ENCODE measurements at places on chromosomes 7 and 10. TPM values are rescaled to one million over a fixed set of nuclear protein-coding genes. Genes with fewer than 3 reads are reported as not detected.

The FEZF1 gene
- total RNA-seq = not detected

The H2BK1 gene
- not detected for total RNA-seq

The IL6 gene
- total RNA-seq = not detected

The LBX1 gene
- total RNA-seq = not detected

The MEPCE gene
- 27.7 TPM for total RNA-seq

The SBDS gene
- 55.0 TPM for total RNA-seq

The OR2A1 gene
- not detected for total RNA-seq

The RET gene
- total RNA-seq = 1.6 TPM

The C10orf105 gene
- total RNA-seq = not detected

The MYOF gene
- 2.9 TPM for total RNA-seq

The TET1 gene
- 39.9 TPM for total RNA-seq

The PDCD4 gene
- 46.9 TPM for total RNA-seq

The BMPER gene
- total RNA-seq = 2.9 TPM

The PPP1R9A gene
- 93.3 TPM for total RNA-seq

The BMS1 gene
- total RNA-seq = 12.6 TPM

The SPDYE5 gene
- not detected for total RNA-seq

All from frontal cortex (tissue), 4 donors.